ENCODE measurements at places on chromosomes 5 and 9.

GRCh38 chr5:143215690-143216089, 187.8 kb downstream of the NR3C1 start:
- DNase-seq = no peak

GRCh38 chr5:121795511-121795910, 56.2 kb upstream of the FTMT start:
- no peak for DNase-seq

GRCh38 chr9:87282538-87282937, 215.1 kb upstream of the DAPK1 start:
- no peak for DNase-seq

GRCh38 chr9:130359819-130360218, 84.9 kb upstream of the ASS1 start:
- DNase-seq = no peak

DNA sequence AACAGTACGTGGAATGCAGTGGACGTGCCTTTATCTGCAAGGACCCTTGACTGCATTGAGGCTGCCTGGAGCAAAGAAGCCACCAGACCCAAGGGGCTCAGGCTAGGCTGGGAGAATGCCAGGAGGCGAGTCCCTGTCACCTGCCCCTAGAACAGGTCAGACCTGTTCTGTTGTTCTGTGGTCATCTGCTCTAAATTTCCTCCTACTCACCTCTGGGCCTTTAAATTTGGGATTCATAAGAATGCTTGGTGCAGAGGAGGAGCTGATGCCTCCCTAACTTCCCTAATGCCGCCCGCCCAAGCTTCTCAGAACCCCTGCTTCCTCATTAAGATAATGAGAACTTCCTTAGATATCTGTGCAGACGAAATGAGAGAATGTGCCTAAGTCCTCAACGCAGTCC, 32.0 kb downstream of the DAPK1 start:
- DNase-seq = no peak

DNA sequence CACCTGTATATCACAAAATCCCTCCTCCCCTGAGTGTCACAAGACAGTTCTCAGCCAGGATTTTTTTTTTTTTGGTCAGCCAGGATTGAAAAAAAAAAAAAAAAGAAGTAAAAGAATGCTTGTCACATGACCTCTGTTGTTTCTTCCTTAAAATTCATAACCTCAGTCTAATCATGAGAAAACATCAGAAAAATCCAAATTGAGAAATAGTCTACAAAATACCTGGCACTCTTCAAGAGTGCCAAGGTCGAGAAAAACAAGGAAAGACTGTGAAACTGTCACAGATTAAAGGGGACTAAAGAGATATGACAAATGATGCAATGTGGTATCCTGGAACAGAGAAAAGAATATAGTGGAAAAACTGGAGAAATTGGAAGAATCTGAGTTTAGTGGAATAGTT, 58.5 kb upstream of the SUB1 start:
- no peak for DNase-seq

GRCh38 chr5:137822158-137822764, 45.4 kb upstream of the MYOT start:
- no peak for DNase-seq

GRCh38 chr9:20065796-20066700, 277.2 kb upstream of the SLC24A2 start:
- no peak for DNase-seq

GRCh38 chr9:114908104-114908622, 22.2 kb downstream of the TNFSF8 start:
- DNase-seq = no peak

DNA sequence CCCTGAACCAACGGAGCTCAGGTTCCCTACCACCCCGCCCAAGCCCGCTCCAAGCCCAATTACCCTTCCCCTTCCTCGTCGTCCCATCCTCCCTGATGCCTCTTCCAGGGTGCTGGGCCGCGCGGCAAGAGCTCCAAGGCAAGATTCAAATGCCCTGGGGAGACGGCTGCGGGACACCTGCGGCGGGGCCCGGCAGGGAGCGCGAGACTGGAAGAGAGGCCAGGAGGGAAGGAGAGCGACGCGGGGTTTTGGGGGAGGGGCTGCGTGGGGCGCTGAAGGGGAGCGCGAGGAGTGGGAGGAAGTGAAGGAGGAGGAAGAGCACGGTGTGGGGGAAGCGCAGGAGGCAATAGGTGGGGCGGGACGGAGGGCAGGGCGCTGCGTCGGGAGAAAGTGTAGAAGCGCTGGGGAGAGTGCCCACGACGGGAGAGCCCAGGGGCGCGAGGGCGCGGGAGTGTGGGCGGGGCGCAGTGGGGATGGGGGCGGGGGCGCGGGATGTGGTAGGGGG, 975 bp upstream of the NXNL2 start:
- DNase-seq = no peak

DNA sequence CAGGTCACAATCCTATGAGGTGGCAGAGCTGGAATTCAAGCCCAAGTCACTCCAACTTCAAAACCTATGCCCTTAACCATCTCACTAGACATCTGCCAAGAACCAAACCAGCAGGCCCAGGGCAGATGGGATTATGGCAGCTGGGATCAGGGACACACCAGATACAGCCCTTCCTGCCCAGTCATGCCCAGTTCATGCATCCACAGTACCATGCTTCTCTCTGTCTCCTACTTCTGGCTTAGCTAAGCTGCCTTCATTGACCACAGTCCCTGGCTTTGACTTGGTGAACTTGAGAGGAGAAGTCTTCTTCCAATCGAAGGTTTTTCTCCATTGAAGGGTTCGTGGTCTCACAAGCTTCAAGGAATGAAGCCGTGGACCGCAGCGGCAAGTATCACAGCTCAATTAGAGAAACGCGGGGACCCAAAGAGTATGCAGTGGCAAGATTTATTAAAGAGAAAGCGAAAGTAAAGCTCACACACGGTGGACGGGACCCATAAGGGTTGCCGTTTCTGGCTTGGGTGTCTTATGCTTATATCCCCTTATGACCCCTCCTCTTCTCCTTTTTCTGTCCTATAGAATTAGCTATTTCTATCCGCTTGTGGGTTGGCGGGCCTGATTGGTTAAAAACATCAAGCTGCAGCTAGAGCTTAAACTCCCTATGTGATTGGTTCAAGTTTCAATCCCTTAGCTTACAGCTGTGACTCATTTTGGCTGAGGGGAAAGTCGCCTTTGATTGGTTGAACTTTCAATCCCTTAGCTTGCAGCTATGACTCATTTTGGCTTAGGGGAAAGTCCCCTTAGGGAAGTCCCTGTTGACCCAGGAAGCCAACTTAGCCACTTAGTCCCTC, 101.2 kb downstream of the TRIM36 start:
- no peak for DNase-seq

GRCh38 chr9:101375546-101375945, 9.3 kb downstream of the BAAT start:
- DNase-seq = no peak

GRCh38 chr5:74946471-74946870, 80.3 kb upstream of the FAM169A start:
- DNase-seq = no peak

DNA sequence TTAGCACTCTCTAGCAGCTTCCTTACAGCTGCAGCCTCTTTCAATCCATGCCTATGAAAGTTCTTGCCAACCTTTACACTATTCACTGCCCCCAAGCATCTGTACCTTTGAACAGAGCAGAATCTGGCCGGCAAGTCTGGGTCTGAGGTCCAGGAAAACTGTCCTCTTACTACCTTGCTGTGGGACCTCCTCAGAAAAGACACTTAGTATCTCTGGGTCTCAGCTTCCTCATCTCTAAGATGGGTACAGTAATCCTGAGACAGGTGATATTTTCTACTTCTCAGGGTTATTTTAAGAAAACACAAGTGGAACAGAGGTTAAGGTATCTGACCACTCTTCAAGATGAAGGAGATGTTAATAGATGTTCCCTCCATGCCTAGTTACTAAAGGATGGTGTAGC, 120.2 kb downstream of the EGFLAM start:
- DNase-seq = no peak

GRCh38 chr9:127494304-127494702, 43.0 kb downstream of the LRSAM1 start:
- DNase-seq = no peak

DNA sequence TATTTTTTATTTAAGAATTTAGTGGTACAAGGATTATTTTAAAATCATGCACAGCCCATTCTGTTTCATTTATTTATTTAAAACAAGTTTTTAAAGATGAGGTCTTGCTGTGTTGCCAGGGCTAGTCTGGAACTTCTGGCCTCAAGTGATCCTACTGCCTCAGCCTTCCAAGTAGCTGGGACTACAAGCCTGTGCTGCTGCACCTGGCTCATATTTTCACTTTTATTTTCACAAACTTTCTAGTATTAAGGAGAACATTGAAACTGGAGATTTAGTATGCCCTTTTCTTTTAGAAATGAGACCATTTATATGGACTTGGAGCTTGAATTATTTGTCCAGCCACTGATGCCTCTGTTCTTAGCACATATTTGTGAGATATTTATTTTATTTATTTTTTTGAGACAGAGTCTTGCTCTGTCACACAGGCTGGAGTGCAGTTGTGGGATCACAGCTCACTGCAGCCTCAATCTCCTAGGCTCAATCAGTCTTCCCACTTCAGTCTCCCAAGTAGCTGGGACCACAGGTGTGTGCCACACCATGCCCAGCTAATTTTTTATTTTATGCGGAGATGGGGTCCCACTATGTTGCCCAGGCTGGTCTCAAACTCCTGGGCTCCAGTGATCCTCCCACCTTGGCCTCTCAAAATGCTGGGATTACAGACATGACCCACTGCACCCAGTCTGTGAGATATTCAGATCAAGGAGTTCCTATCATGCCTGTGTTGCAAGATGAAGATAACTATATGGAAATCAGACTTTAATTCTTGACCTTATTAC, 7.4 kb downstream of the DMXL1 start:
- DNase-seq = no peak

GRCh38 chr5:81626524-81626923, 124.4 kb downstream of the SSBP2 start:
- no peak for DNase-seq

DNA sequence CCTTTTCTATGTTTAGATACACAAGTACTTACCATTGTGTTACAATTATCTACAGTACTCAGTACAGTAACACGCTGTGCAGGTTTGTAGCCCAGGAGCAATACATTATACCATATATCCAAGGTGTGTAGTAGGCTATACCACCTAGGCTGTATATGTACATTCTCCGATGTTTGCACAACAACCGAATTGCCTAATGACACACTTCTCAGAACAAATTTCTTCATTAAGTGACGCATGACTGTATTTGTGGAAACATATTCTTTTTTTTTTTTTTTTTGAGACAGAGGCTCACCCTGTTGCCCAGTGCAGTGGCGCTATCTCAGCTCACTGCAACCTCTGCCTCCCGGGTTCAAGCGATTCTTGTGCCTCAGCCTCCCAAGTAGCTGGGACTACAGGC, 4.0 kb upstream of the RAD23B start:
- no peak for DNase-seq

DNA sequence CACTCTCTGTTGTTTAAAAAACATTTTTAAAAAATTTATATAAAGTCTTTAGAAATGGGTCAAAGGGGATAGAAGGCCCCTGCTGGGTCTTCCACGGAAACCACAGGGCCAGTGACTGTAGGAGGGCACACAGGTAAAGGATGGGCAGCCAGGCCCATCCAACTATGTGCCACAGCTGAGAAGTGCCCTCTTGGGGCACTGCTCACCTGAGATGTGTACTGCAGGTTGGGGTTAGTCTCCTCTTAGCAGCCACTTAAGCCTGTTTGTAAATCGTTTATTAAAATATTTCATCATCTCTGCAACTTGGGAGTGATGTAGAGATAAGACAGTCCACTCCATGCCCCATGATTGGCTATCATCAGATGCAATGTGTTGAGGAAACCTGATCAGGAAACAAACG, 222.4 kb downstream of the DIRAS2 start:
- DNase-seq = no peak

GRCh38 chr9:82720515-82720914, 342.4 kb downstream of the RASEF start:
- DNase-seq = no peak

DNA sequence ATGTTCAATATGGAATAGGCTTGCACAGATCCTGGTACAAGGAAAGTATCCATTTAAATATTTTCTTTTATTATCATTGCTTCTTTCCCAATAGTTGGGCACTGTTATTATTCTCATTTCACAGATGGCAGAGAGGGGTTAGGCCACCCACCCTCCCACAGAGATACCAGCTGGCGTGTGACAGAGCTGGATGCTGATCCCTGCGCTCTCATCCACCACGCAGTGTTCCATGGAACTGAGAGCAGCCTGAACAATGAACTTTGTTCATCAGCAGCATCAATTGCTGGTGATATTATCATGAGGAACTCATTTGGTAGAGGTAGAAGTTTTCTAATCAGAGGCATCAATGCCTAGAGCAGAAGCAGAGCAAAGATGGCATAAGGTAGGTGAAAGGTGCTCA, 227.9 kb downstream of the ESM1 start:
- DNase-seq = no peak

DNA sequence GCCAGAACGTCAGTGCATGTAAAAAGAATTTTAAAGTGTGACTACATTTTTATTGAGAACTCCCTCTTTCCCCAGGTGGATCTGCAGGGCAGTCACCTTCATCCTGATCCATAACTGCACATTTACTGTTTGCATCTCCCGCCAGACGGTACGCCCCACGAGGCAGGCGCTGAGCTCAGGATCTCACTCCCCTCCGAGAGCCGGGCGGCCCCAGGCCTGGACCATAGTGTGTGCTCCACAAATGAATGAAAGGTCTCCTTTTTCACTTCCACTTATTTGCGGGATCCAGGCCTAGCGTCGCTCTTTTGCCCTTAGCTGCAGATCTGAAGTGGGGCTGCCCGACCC, 378 bp downstream of the DROSHA start:
- DNase-seq = no peak

- DNase-seq = peak; percentile 78
Measured at GRCh38 chr5:67206929-67207328, 10.3 kb upstream of the CD180 start.

GRCh38 chr5:96000308-96000707, 38.7 kb upstream of the ELL2 start:
- DNase-seq = no peak

DNA sequence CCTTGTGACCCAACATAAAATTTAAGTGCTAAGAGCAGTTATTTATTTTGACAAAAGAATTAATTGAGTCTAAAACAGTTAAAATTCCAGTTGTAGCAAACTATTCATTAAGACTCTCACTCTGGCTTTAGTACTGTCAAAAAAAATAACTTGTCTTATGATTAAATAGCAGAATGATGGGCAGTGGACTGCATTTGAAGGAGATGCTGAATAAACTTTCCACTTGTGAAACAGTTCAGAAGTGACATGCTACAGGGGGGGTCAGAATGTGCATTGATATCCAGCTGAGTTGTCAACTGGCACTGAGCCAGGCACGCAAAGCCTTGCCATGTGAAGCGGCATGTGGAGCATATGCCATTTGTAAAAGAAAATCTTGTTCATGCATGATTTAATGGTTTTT, 76.0 kb downstream of the FCHO2 start:
- DNase-seq = no peak

- DNase-seq = no peak
Measured at GRCh38 chr5:68290260-68290674, 74.7 kb downstream of the PIK3R1 start.
